ENCODE measurements at places on chromosomes 3 and 15.

DNA sequence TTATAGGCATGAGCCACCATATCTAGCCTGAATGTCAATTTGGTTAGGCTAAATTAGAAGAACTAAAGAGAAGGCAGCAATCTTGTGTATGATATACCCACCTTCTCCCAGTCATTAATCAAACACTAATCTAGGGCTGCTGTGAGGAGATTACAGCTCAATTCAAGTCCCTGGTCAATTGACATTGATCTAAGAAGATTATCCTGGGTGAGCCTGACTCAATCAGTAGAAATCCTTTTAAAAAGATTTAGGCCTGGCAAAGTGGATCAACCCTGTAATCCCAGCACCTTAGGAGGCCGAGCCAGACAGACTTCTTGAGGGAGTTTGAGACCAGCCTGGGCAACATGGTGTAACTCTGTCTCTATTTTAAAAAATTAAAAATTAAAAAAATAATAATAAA, 2.5 kb upstream of the DNAH12 start:
- DNase-seq: no peak

DNA sequence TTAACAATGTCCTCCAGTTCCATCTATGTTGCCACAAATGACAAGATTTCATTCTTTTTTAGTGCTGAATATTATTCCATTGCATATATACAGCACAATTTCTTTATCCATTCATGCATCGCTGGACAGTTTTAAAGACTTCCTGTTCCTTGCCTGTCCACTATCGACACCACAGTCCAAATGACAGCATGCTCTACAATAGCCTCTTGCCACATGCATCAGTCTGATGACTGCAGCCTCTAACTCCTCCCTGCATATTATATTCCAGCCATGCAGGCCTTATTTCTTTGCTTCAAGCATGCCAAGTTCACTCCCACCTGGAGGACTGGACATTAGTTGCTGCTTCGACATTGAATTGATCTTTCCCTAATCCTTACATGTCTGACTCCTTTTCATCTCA, 306.2 kb downstream of the FOXP1 start:
- DNase-seq: no peak

GRCh38 chr15:22968366-22968765, 11.8 kb downstream of the CYFIP1 start:
- peak; percentile 79 for DNase-seq

- no peak for DNase-seq
Observed at GRCh38 chr15:57591822-57592367, at the start of gene MYZAP. TSS of gene MYZAP (plus strand) at chr15:57591904. CDS start at chr15:57592035, 131 bp downstream.

- no peak for DNase-seq
Observed at GRCh38 chr3:123318374-123318773, 116.6 kb downstream of the SEC22A start.

DNA sequence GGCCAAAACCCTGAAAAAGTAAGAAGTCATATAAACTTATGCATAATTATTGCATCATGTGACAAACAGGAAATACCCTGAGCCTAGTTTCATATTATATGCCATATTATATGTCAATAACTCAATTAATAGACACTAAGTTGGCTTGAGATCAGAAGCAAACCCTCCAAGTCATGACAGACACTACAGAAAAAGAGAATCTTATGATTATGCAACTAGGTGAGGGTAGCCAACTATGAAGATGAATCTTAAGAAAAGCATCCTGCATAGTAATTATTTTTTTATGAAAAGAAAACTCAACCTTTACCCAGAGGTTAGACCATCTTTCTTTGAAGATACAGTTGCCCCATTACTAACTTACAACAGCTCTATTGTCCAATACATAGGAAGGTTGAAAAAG, 192.4 kb upstream of the VEPH1 start:
- peak; percentile 58 for DNase-seq

DNA sequence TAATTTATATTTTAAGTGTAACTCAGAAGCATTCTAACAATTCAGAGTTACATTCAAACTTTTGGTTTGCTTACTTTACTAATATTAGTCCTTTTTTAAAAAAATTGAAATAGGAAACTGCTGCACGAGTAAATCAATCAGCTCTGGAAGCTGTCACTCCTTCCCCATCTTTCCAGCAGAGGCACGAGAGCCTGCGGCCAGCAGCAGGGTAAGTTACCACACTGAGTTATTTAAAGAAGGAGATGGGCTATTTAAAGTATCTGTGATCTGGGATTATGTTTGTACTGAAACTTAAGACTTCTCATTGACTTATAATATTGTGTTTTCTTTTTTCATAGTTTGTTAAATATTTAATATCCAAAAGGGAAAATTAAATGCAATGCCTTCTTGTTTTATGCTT, 29.3 kb downstream of the APPL1 start:
- no peak for DNase-seq

GRCh38 chr3:195916991-195917390, 8.6 kb upstream of the TNK2 start:
- no peak for DNase-seq

DNA sequence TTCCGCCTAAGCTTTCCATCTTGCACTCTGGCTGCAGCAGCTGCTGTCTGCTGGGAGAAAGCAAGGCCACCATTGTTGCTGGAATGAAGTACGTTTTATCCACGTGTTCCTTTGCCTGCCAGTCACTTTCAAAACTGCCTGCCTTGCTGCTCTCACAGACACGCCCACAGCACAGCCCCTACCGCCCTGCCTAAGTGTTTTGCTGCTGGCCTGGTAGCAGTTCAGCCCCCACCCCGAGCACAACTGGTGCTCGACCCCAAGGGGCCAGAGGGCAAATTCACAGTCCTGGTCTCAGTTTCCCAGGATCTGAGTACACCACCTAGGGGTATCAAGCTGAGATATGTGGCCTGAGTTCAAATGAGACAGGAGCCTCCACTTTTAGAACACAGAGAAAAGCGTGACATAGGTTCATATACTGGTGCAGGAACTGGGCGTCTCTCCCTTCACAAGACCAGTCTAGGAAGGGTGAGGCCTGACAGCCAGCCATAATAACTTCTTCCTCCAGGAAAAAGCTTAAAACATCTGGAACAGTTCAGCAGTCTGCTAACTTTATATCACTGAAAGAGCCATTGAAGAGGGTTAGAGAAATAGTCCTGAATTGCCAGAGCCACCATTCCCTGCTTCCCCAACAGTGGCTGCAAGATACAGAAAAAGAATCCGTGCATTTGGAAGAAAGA, 1012.3 kb downstream of the ZPLD1 start:
- no peak for DNase-seq

DNA sequence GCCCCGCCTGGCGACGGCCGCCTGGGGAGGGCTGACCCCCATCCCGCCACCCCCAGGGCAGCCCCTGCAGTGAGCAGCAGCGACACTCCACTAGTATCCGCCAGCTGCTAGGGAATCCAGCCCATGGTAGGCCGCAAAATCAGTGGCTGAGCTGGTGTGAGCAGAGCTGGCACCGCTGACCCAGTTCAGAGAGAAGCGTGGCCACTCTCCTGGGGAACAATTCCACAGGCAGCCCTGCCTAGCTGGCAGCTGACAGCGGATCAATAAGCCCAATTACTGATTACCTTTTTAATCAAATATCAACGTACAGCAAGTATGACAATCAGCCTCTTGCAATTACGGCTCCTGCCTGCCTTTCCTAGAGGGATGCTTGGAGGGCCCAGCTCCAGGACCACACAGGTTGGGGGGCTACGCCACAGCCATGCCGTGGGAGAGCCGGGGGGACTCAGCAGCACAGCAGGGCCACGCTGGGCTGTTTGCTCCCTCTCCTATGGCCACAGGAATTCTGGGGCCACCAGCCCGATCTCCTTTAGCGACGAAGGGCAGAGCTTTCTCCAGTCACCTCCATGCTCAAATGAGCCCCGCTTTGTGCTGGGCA, 13.9 kb downstream of the DNAJB8 start:
- no peak for DNase-seq

- DNase-seq: no peak
Observed at GRCh38 chr3:72210261-72210660, 425.3 kb upstream of the PROK2 start.

GRCh38 chr3:151296226-151296625, 17.9 kb upstream of the P2RY14 start:
- DNase-seq: no peak

DNA sequence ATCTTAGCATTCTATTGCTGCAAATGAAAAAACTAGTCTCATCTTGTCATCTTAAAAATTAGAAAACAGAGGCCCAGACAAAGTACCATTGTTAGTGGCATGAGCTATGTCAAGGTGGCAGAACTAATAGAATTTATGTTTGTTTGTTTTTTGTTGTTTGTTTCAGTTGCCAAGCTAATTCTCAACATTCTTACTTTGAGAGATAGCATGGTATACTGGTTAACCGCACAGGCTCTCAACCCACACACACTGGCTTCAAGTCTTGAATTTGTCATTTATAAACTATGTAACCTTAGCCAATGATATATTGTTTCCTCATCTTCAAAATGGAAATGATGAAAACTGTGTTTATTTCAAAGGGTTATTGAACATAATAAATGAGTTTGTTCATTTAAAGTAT, 367.6 kb upstream of the PLSCR5 start:
- DNase-seq: peak; percentile 90

DNA sequence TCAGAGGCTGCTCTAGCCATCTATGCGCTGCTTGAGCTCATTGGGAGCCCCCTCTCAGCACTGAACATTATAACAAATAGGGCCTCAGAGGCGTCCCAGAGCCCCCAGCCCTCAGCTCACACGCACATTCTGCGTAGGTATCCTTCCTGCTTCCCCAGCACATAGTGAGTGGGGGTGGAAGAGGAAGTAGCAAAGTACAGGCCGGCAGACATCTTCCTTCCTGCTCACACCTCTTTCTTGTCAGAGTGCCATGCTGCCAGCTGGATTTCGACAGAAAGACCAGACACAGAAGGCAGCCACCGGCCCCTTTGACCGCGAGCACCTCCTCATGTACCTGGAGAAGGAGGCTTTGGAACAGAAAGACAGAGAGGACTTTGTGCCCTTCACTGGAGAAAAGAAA, 16.6 kb downstream of the TMOD2 start:
- no peak for DNase-seq

GRCh38 chr3:114452256-114452655, 158.4 kb downstream of the TIGIT start:
- no peak for DNase-seq

DNA sequence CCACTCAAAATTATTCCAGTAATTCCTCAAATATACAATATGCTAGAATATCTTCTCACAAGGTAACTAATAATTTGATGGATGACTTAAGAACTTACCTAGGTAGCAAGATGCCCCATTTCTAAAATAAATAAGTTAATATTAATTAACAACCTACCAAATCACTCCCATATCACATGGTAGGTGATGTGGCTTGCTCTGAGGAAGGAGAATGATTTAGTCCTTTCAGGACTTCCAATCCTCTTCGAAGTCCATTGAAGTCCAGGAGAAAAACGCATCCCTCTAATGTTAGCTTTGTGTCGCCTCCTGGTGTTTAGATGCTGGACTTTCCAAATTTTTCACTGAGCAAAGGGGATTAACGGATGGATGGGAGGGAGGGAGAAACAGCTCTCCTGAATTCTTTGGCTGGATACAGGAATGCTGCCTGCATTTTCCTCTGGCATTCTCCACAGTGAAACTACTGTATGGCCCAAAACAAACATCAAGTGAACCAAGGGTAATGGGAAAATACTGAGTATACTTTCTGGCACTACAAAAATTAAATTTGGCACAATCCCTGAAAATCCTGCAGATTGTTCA, 58.6 kb downstream of the PRICKLE2 start:
- DNase-seq: peak; percentile 49

- DNase-seq: no peak
Observed at GRCh38 chr3:184259878-184260723, 1.3 kb downstream of the CAMK2N2 start.

DNA sequence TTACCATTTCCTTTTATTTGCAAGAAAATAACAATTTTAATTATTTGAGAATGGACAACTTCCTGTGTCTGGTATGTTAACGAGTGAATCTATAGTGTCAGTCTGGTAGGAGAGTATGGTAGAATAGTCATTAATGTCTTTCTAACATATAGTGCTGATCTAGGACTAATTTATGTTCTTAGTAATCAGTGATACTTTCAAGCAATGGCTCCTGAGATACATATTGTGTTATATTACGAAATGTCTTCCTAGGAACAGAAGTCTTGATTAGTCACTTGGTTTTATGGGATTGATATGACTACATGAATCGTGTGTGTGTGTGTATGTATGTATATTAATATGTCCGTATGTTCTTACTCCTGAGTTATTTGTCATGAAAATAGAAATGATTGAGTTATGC, 66.6 kb upstream of the PAQR5 start:
- peak; percentile 34 for DNase-seq

DNA sequence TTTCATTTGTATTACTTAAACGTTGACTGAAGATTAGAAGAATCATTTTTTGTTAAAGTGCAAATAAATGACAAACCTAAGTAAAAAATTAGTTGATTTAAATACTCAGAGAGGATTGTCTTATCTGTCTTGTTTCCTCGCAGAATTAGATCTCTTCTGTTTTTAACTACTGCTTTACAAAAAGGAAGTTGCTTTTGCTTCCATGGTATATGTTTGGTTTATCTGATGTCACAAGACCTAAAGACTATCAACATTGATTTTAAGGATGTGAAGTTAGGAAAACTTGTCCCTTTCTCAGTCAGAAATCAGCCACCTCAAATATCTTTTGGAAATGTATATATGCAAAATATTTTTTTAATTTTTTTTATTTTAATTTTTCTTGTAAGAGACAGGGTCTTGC, 28.7 kb downstream of the GPR171 start:
- DNase-seq: no peak

DNA sequence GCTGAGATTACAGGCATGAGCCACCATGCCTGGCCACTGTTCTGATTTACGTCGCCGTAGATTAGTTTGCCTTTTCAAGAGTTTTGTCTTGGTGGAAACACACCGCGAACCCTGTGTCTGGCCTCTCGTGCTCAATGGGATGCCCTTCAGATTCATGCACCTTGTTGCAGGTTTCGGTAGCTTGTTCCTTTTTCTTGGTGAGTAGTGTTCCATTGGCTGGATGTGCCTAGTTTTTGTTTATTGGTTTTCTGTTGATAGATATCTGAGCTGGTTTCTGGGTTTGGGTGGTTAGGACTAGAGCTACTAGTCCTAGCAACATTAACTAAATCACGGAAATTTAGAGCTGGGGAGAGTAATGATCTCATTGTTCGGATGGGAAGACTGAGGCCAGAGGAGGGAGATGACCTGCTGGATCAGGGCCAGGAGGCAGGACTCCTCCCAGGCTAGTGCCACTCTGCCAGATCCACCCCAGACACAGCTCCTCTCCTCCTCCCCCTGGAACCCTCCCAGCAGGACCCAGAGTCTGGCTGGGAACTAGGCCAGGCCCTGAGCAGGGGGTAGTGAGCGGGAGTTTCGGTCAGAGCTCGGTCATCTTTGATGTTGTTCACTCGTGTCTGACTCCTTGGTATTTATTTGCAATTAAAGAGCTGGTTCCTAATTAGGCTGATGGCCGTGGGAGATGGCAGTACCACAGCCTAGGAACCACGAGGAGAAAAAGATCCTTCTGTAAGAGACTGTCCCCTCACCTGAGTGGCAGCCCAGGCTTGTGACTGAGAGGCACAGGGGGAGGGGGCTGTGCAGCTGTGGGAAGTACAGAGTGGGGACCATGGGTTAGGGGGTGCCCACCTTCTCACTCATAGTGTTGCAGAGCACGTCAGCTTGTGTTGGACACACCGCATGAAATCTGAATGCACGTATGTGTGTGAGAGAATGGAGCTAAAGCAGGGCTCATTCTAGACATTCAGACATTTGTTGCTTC, 73.4 kb downstream of the SMAD6 start:
- peak; percentile 25 for DNase-seq
